ENCODE measurements at places on chromosomes 12 and 14. TPM values are rescaled to one million over a fixed set of nuclear protein-coding genes. Genes with fewer than 3 reads are reported as not detected.

The CPNE8 gene
- 5.9 TPM for total RNA-seq

- DNase-seq = no peak
Measured at GRCh38 chr14:68337279-68337678, 455.6 kb downstream of the ZFP36L1 start.

The CLEC2A gene
- not detected for total RNA-seq

The ANO2 gene
- total RNA-seq = not detected

GRCh38 chr14:65387628-65388027, 24.9 kb upstream of the FUT8 start:
- no peak for DNase-seq

The GSC gene
- not detected for total RNA-seq

DNA sequence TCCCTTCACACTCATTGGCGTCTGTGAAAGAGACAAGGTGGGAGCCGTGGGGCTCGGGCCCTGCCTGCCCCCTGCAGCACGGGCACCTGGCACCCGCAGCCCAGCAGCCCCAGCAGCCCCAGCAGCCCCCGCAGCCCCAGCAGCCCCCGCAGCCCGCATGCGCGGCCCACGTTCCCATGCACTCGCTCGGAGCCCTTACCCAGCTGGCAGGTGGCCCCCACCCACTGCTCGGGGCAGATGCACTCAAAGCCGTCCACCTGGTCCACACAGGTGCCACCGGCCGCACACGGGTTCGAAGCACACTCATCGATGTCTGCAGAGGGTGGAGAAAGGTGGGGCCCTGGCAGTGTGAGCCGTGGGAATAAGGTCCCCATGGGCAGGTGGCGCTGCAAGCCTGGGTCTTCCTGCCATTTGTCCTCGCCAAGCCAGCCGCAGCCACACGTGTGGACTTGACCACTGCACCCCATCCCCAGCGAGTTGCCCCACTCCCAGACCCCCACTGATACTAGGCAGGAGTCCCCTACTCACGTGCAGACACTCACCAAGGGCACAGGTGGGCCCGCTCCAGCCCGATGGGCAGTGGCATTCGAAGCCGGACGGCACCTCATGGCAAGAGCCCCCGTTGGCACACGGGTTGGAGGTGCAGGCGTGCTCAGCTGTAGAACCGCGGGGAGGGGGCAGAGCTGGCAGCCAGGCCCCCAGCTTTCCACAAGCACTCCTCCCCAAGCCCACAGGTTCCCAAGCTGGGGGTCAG, 17.3 kb downstream of the JAG2 start:
- DNase-seq = peak; percentile 10

The KCNJ8 gene
- total RNA-seq = 0.66 TPM

DNA sequence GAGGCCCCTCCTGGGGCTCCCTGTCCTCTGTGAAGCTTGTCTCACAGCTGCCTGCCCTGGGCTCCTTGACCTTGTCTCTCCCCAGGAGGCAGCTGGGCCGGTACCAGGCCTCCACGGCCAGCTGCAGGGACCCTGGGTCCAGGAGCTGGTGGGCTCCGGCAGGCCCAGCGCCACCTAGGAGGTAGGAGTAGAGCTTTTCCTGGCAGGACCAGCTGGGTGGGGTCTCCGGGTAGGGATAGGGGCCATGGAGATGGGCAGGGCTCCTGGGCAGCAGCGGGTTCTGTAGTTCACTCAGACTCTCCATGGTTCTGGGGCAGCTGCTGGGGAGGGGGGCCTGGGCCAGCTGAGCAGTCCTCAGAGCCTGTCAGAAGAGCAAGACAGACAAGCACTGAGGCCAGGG, 16.6 kb downstream of the SYNDIG1L start:
- DNase-seq = no peak

The SLC2A14 gene
- 1.3 TPM for total RNA-seq

- DNase-seq = no peak
Measured at GRCh38 chr14:22536853-22537338, 52.1 kb downstream of the DAD1 start.

The ENDOU gene
- total RNA-seq = not detected

The CCDC38 gene
- not detected for total RNA-seq
